DND-41 (cell line): ENCODE measurements at places on chromosomes 1 and 21.
A peak's percentile ranks its signal among the peaks of the same experiment; 100 is the strongest.

DNA sequence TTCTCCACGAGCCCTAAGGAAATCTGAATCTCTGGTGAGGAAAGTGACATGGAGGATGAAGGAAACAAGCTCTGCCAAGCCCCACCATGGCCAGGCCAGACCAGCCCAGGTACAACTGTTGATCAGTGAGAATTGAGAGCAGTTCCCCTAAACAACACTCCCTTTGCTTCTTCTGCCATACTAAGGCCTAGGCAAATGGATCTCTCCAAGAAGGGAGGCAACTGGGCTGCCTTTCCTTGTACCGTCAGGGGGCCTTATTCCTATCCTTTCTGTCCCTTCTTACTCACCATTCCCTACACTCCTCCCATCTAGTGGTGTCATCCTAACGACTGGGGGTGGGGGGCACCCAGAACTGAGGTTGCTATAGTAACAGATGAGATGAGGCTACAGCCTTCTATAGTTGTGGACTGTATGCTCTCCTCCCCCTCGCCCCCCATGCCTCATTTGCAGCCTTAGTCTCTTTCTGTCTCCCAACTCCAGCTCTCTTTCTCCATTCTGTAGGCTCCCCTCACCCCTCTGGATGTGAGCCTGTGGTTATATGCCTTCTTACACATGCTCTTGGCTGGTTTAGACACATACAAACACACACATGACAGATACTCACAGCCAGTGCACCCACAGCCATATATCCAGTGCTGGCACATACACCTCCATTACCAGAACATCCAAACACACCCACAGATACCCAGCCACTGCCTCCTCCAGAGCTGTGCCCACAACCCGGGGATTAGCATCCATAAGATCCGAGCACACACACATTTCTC is 3.6 kb downstream of the PEA15 start:
- DNase-seq = no peak

DNA sequence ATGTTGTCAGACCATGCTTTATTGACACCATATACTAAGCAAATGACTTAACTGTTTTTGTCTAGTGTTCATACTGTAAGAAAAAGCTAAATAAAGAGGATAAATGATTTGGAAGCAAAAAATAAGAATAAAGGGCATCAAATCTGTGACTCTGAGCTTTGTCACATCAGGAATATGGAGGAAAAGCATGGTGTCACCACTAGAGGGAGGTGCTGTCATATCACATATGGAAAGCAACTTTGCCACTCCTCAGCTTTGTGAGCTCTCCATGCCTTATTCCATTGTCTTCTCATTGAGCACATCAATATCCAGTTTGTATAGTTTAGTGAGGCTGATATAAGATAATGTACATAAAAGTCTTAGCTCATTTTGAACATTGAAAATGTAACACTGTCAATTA is 20.8 kb upstream of the GBP1 start:
- DNase-seq = peak; percentile 63

GRCh38 chr1:86775395-86775794 is 71.0 kb downstream of the SH3GLB1 start:
- DNase-seq = no peak

DNA sequence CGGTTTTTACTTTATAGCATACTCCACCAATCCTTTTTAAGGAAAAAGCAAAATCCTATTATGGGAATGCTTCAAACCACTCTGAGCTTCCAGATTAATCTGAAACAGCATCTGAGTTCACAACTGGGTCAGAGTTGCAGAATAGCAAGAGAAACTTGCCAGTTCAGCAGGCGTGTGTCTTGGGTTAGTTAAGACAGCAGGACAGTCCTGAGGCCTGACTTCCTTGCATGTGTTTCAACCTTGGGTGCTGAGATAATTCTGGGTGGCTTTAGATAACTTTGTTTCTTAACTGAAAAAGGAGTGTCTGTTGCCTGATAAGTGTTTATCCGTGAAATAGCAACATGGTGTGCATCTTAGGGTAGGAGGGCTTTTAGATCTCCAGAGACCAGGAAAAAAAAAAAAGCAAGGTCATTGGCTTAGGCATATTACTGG is 169.2 kb downstream of the DHRS3 start:
- no peak for DNase-seq

DNA sequence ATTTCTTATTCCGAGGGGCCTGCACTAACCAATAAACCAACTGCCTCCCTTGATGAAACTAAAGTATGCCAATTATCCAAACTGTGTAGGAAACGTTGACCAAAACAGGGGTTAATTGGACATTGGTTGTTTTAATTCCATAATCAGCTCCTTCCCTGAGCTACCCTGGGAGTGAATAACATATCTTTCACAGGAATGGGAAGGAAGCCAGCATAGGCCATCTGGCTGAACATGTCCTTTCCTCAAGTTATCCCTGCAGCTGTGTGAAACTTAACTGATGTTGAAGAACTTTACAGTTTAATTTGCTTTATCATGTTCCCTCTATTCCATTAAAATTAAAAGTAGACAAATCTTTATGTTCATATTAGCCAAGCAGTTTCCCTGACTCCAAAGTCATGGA is 75.4 kb downstream of the NRIP1 start:
- no peak for DNase-seq

DNA sequence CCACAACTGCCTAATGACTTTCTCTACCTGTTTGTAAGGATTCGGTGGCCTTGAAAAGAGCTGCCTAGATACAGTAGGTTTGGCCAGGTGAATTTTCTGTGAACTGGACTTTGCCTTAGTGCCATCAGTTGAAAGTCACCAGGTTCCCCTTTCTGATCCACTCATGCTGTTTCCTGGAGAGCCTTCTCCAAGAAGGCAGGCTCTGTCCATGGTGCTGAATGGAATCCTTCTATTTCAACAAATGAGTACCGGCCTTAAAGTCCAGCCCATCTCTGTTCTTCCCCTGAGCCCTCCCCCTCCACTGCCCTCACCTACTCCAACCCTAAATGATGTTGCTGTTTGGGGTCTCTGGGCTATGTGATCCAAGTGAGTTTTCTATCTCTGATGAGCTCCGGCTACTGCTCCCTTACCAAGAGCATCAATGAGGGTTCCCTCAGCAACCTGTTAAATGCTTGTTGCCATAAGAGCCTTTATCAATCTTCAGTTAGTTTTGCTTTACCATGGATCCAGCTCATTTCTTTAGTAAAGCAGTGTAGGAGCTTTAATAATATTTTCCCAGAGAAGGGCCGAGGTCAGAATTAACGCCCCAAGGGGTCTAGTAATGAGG is 500.4 kb downstream of the PTPRU start:
- DNase-seq = peak; percentile 51

DNA sequence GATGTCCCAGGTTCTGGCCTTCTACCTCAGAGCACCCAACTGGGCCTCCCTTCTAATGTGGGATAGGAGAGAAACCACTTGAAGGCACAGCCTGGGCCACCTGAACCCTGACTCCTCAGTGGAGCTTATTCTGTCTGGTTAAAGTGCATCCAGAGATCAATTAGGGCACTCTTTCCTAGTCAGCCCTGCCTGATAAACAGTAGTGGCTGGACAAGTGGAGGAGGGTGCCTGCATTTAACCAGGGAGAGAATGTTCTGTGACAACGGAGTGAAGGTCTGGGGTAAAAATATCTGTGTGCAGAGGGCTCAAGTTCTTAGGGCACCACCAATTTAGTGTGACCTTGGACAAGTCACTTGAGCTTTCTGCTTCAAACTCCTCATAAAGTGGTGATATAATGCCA is 101.8 kb downstream of the FAM78B start:
- DNase-seq = no peak

GRCh38 chr1:174158767-174159251 is 511 bp upstream of the RABGAP1L start:
- DNase-seq = no peak

DNA sequence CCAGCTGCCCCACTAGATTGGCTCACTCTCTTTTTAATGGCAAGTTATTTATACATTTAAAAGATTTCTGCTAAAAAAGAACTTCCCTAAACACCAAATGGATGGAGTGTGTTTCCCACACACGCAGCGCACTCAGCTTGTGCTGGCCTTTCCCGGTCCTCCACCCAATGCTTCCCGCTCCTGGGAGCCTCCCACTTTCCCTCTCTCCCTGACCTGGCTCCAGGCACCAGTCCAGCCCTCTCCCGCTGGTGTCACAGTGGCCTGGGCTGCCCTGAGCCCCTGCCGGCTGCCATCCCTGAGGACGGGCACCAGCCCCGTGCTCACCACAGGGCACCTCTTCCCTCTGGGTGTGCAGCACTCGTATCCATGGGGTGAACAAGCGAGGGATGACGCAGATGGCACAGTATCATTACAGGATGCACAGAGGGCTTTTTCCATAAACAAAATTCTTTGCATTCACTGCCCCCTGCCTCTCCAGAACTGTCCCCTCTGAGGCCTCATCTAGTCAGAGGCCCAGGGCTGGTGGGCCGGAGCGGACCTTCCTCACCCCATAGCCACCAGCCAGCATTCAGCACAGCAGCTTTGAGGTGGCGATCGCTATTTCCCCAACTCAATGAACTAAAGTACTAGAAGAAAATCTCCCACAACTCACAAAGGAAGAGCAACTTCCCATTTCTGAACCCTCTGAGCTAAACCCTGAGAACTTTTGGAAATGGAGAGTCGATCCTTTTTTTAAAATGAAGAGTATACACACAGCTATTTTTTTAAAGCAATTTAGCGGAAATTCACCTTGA is 68.5 kb downstream of the SLC37A1 start:
- DNase-seq = no peak

DNA sequence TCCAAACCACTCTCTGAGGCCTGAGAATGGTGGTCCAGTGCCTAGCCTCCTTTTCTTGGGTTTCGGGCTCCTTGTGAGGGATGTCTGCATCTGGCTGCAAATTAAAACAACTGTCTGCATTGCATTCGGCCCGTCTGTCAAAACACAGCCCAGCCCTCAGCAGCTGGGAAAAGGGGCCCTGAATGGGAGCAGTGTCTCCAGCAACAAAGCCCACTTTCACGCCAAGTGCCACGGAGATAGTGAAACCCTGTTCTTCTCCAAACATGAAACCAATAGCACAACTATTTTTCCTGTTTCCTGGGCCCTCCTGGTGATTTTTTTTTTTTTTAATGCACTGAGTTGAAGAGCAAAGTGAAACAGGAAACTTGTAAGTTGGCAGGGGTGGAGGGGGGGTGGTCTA is 138.4 kb downstream of the PLXNA2 start:
- DNase-seq = no peak

GRCh38 chr1:236141447-236142252 is 689 bp upstream of the GPR137B start:
- no peak for DNase-seq

- no peak for DNase-seq
Measured at GRCh38 chr1:82969340-82969739, 1029.6 kb downstream of the TTLL7 start.

DNA sequence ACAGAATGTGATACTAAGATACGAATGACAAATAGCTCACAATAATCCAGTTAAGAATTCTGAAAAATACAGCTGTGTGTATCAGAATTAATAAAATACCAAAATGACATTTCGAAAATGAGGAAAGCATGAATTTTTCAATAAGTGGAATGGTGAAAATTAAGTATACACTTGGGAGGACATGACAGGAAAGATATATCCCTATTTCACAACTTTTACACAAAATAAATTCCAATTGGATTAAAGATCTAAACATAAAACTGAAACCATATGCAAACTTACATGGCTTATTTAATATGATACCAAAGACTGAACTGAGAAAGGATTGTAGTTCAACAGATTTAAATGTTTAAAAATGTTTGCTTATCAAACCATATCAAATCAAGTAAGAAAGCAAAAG is 510.4 kb upstream of the ADAMTS5 start:
- no peak for DNase-seq

DNA sequence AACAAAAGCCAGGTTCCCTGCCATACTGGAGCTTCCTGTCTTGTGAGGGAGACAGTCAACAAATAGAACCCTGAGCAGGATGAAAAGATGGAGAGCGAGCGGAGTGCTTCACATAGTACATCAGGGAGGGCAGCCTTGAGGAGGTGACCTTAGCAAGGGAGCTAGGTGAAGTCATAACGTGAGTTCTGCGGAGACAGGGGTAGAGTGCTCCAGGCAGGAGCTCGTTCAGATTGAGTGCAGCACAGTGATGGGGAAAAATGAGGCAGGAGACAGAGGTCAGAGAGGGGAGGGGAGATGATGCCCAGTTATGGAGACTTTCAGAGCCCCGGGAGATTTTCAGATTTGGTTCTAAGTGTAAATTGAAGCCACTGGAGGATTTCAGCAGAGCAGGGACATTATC is 15.3 kb upstream of the CLIC6 start:
- no peak for DNase-seq

DNA sequence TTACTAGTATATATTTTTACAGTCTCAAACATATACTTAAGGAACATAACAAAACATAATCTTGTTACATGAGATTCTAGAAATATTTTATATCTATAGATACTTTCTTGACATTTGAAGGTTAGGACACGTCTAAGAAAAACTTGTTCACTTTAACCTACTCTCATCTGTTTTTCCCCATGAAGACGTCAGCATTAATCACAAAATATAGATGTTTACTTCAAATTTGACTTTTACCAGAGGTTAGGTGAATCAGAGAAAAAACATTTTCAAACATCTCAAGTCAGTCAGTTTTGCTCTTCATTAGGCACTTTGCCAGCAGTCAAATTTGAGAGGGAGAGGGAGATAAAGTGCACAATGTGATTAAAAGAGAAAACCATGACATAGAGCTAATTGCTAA is 47.7 kb downstream of the BRINP3 start:
- no peak for DNase-seq

- DNase-seq = no peak
Measured at GRCh38 chr1:86976664-86977063, 62.2 kb downstream of the HS2ST1 start.

GRCh38 chr1:178376008-178376407 is 120.8 kb downstream of the CLEC20A start:
- DNase-seq = no peak

GRCh38 chr21:41232013-41232412 is 64.1 kb downstream of the BACE2 start:
- DNase-seq = no peak

GRCh38 chr1:162561616-162562469 is at the start of gene UAP1:
Gene UAP1 (plus strand): TSS chr1:162561722. CDS start chr1:162566069, 4,347 bp downstream.
- no peak for DNase-seq

GRCh38 chr1:77834771-77835334 is 53.6 kb upstream of the NEXN start:
- DNase-seq = no peak

DNA sequence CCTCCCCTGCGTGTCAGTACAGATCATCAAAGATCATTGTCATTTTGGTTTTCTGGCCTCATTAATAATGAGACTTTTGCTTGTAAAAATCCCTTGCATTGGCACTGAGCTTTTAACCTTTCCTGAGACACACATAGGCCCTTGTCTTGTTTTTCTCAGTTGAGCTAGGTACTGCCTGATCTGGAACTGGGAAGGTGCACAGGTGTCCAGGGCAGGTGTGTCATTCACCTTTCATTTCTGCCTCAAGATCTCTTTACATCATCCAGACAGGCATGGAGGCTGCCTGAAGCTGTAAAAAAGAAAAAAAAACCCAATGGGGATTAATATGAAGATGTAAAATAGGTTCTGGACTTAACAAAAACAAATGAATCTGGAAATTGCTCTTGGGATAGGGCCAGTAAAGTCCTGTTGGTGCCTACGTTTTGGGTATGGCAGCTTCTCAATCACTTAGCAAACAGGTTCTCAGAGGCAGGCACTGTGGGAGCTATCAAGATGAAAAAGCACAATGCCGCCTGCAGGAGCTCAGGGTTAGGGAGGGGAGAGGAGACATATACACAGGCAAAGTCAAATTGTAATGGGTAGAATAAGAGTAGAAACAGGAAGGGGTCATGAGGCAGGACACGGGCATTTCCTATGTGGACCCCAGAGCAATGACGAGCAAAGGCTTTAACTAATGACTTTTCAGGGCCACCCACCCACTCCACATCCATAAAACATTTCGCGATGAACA is 1.0 kb upstream of the KCNC4 start:
- DNase-seq = no peak
